Suppressor macrophage treated with lipopolysaccharide for 4 hours (primary cell): ENCODE measurements at places on chromosomes 1 and 21.
A peak's percentile ranks its signal among the peaks of the same experiment; 100 is the strongest.

DNA sequence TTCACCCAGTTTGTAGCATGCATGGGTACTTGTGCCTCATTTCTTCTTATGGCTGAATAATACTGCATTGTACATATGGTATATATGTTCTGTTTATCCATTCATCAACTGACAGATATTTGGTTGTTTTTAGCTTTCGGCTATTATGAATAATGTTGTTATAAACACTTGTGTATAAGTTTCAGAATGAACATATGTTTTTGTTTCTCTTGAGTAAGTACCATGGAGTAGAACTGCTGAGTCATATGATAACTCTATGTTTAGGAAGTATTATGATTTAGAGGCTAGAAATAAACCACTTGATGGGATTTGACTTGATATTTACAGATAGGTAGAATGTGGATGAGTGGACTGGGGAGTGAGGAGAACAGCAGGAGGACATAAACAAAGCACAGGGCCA is 48.6 kb downstream of the WNT2B start:
- peak; percentile 19 for DNase-seq

GRCh38 chr1:33344896-33345560 is 24.1 kb upstream of the A3GALT2 start:
- DNase-seq: no peak

DNA sequence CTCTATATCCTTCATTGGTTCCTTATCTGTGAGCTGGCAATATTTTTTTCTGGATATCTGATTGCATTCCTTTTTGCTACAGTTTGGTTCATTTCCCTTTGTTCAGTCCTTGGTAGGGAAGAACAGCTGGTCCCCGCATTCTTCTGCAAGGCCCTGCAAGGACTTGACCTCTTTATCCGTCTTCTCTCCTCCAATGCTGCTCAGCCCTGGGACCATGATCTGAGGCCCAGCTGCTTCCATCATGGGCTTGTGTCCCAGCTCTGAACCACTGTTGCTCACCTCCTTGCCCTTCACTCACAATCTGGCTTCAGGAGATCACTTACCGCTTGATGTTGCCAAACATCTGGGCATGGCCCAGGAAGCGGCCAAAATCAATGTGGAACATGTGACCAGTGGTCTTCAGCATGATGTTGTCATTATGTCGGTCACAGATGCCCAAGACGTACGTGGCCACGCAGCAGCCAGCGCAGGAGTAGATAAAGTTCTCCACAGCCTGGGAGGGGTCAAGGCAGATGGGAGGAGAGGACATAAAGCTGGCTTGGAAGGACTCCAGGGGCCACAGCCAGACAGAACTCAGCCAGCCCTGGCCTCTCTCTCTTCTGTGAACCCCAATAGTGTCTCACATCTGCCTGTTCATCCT is 22.6 kb upstream of the PPP1R15B start:
- no peak for DNase-seq

DNA sequence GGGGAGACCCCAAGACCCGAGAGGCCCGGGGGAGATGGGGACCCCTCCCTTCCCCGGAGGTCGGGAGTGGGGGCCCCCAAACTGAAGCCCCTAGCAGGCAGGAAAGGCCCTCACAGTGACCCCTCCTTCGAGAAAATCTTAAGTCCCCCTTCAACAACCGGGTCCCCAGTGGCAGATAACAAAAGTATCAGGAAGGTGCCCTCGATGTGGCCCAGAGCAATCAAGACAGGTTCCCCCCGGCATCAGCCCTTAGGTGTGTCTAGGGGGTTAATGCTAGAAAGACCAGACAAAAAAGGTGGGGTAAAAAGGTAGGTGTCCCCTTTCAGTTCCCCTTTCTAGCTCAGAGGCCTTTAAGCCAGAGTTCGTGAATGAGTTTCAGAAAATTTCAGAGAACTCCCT is 282 bp upstream of the ECE1 start:
- DNase-seq: no peak

DNA sequence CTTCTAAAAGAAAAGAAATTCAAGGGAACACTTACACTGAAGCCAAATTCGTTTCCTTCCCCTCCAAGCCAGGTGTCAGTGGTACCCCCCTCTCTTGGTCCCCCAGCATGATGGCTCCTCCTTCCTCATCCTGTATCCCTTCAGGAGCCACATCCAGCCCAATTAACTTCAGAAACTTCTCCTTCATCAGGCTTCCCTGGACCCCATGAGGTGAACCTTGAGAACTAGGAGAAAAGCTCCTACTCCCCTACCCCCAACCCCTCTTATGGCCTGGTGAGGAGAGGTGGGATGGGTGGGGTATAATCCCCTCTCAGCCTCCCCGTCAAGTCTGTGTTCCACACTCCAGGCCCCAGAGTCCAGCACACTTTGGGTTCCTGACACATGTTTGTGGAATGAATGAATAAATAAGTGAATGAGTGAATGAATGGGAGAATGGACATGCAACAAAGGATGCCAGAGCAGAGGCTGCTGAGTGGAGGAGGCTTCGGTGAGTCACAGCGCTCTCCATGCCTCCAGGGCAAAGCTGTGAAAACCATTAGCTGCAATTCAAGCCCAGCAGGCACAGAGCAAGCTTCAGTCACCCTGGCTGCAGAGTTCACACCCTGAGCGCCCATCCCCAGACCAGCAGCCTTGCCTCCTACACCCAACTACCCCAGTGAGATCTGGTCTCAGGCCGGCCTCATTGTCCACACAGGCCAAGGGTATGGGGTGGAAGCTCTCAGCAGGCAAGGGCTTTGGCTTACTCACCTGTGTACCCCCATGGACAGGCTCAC is 43.8 kb downstream of the BATF3 start:
- no peak for DNase-seq

- DNase-seq: no peak
These were observed 95.5 kb downstream of the GRIK3 start for GRCh38 chr1:36938819-36939218.

DNA sequence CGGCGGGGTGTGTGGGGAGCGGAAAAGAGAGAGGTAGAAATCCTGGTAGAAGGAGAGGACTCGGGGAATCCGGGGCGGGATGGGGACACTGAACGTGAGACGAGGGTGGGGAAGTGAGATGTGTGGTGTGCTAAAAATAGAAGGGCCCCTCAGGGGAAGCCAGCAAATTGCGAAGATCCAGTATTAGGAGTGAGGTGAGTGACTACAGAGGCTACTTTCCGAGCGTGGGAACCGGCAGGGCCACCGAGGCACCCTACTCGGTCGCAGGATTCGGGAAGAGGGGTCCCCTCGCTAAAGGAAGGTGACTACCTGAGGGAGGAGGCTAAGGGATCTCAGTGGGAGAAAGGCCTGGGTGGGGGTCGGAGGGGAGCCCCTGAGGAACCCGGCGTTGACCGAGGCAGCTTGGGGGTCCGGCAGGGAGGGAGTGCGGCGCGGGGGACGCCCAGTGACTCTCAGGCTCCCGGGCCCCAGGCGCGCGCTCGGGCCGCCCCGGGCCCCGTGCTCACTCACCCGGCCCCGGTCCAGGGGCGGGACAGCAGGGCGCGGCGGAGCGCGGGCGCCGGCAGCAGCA is 318 bp downstream of the ALDH4A1 start:
- DNase-seq: peak; percentile 34

DNA sequence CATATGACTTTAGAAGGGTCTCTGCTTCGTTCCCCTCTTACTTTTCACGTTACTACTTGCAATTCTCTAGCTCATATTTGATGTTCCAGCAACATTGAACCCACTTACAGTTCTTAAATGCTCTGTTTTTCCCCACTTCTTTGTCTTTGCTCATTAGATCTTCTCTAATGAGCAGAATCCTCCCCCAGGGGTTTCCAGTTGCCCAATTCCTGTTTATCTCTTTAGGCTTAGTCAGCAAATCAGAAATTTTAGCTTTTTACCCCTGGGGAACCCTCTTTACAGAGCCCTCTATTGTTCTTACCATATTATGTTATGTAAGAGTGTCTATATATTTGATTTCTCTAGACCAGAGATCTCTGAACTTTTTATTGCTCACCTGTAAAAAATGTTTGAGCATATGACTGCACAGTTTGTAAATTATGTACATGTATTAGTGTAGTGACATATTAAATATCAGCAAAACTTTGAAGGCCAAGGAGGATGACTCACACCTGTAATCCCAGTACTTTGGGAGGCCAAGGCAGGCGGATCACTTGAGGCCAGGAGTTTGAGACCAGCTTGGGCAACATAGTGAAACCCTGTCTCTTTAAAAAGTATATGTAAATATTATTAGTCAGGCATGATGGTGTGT is 71.4 kb downstream of the FNBP1L start:
- DNase-seq: no peak

DNA sequence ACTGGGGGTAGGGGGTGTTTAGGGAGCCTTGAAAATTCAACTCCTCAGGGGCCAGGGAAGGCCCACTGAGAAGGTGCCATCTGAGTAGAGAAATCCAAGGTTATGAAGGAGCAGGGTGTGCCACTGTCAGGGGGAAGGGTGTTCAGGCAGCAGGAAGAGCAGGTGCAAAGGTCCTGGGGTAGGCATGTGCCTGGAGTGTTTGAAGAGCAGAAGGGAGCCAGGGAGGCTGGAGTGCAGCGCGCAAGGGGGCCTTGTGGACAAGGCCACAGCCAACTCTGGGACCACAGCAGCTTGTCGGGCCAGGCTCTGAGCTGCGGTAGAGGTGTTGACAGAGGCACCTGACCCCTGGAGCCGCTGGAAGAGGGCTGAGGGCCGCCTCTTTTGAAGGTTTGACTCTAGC is 19.3 kb downstream of the ACTL8 start:
- no peak for DNase-seq

GRCh38 chr1:98157524-98158313 is 236.9 kb upstream of the DPYD start:
- DNase-seq: no peak

DNA sequence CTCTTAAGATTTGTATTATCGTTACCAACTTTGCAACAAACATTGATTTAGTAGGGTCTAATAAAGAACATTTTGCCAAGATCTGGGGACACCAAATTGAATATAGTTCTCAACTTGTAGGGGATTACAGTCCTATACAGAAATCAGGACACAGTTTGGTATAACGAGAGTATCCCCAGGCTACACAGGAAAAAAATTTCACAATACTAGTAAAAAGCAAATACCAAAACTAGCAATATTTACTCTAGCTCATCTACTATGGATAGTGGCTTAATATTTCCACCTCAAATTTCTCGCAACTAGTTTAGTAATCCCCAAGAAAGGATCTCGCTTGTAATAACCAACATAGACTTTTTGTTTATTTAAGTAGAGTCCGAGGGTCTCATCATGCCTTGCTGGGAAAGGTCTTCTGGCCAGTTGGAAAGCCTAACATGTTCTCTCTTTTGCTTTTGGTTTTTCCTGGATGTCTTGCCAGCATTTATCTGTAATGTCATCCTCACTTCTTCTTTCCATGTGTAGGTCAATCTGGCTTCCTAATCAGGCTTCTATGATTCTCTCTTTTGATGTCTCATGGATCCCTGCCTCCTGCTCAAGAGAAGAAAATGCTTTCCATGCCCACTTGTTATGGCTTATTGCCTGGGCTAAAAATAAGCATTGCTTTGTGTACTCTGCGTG is 104.7 kb upstream of the KCNK2 start:
- no peak for DNase-seq

DNA sequence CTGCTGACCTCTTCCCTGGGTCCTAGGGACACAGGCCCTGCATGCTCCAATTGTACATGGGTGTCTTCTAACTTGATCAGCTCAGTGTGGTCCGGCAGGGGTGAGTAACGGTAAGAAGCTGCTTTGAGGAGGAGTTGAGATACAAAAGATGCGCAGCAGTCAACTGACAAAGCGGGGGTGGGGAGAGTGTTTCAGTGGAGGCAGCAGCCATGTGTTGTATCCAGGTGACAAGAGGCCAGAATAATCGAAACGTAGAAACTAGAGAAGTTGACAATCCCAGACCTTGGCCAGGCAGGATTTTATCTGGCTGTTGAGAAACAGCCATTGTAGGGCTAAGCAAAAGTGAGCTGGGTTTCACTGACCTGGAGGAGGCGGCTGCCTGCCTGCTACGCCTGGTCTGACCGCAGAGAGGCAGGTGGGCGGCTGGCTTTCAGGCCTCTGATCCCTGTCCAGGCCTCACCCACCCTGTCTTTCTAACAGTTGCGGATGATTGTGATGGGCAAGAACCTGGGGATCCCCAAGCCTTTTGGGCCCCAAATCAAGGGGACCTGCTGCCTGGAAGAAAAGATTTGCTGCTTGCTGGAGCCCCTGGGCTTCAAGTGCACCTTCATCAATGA is 28.8 kb downstream of the PADI6 start:
- DNase-seq: no peak

DNA sequence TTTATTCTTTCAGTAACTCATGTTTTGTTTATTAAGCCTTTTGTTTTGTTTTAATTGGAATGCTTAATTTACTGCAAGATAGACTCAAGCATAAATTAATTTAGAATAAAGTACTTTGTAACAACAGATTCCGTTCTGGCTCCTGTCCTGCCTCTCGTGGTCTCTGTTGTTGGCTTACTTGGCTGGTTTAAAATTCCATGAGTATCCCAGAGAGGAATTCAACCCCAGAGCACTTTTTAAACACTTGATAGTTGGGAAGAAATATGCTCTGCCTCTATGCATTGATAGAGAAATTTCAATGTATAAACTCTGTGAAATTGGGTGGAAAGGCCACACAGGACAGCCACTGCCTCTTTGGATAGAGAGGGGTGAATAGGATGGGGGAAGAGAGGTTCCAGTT is 89.7 kb downstream of the ATP5PO start:
- no peak for DNase-seq

GRCh38 chr1:82848043-82848442 is 1047.3 kb downstream of the ADGRL2 start:
- DNase-seq: no peak

DNA sequence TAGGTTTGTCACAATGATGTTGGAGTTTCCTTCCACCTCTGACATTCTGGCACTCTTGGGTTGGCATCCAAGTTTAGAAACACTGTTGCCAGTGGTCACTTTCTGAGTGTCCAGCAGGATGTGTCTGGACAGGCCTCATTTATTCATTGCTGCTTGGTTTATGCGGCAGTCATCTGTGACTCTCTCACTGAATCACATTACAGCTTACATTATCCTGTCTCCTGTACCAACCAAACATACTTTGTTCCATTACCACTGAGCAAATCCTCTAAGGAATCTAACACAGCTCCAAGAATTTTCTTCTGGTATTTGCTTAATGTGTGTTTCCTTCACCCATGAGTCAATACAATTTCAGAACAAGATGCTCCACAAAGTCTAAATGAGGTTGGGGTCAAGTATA is 19.9 kb downstream of the SGIP1 start:
- DNase-seq: no peak

DNA sequence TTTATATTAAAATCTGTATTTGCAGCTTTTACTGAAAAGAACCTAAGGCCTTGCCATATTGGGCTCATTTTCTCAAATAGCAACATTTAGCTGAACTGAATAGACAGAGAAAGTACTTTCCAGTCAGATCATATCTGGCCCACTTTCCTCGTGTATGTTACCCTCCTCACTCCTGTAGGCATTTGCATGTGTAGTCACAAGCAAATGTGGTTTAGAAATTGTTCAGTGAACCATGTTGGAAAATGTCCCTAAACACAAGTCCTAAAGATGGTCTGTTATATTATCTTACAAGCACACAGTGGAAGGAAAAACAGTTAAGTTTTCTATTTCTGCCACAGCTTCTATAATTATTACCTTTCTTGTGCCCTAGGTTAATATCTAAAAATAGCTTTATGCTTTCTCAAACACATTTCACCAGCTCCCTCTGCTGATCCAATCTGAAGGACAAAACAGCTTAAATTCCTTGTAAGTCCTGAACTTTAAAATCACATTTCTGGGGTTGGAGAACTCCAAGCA is 606 bp upstream of the FMO4 start:
- no peak for DNase-seq
